Brain (organoid and tissue), 16 donors: ENCODE measurements at places on chromosomes 6 and 20. TPM values are rescaled to one million over a fixed set of nuclear protein-coding genes. Genes with fewer than 3 reads are reported as not detected.

TCP1 gene
- polyA plus RNA-seq: 432 TPM

CDH26 gene
- 0.41 TPM for polyA plus RNA-seq

HLA-DRA gene
- 58.2 TPM for polyA plus RNA-seq

PTGIS gene
- 0.63 TPM for polyA plus RNA-seq

DNA sequence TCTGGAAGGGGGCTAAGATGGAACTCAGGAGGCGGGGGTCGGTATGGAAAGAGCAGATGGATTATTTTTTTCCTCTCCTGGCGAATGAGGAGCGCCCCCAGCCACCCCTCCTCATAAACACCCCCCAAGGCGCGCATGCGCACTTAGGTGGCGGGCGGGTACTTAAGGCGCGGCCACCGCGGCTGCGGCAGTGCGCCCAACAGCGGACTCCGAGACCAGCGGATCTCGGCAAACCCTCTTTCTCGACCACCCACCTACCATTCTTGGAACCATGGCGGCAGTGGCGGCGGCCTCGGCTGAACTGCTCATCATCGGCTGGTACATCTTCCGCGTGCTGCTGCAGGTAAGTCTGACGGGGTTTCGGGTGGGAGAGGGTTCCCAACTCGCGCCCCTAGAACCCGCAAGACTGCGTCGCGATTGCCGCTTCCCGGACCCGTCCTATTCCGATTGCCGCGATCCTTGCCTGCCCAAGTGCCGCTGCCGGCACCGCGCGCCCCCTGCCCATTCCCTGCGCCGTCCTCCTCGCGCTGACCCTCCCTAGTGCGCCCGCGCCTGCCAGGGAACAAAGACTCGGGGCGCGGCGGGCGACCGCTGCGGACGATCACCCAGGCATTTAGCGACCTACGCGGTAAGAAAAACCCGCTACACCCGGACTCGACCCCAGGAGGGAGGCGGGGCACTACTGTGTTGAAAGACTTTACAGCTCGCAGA, at the start of gene NNAT:
NNAT (plus strand) TSS at position 190 of the 711 bp plus-strand sequence; CDS start at position 272, 82 bp downstream.
- peak; percentile 92 for DNase-seq

GRCh38 chr6:109252261-109253041, 129.8 kb downstream of the CD164 start:
- no peak for DNase-seq

DNA sequence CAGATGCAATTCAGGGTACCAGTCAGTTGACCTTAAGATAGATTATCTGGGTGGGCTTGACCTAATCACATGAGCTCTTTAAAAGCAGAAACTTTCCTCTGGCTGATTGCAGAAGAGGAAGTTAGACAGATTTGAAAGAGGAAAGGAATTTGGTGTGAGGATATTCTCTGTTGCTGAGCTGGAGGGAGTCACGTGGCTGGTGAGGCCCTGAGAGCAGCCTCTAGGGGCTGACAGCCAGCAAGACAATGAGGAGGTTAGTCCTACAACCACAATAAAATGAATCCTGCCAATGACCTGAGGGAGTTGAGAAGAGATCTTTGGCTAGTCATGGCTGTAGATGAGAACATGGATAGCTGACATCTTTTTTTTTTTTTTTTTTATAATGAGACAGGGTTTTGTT, 87.0 kb upstream of the B3GAT2 start:
- DNase-seq: no peak
